Fibroblast of skin of back (primary cell): ENCODE measurements at places on chromosomes 4 and X.

DNA sequence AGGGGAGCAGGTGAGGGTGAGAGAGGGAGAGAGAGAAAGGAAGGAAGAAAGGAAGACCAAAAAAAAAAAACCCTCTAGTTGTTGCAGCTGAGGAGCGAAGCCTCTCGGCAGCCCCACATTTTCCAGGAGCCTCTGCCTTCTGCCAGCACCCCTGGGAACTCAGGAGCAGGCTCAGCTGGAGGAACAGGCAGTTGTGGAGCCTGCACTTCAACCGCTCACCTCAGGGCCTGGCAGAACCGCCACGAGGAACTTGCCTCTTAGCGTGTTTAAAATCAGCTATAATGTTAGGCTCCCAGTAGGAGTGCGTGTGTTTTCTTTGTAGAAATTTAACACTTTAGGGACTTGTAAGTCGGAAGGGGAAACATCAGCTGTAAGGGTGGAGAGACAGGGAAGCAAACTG is 65.7 kb downstream of the SEL1L3 start:
- DNase-seq = no peak

- DNase-seq = no peak
These were observed 55.9 kb downstream of the UGT2A3 start for GRCh38 chr4:68895561-68896198.

DNA sequence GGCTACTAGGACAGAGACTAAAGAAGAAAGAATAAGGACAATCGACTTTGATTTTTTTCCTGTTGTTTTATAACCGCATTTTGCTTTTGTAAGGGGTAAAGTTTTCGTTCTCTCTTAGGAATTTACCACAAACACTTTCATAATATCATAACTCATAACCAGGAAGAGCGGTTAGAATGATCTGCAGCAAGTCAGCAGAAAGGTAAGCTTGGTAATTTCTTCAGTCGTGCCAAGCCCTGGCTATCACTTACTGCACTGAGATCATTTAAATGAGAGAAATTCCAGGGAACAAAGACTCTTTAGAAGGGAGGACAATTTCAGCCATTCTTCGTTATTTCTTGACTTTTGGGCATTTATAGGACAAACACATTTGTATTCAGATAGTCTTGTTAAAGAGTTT is 258.1 kb downstream of the UNC5C start:
- no peak for DNase-seq

DNA sequence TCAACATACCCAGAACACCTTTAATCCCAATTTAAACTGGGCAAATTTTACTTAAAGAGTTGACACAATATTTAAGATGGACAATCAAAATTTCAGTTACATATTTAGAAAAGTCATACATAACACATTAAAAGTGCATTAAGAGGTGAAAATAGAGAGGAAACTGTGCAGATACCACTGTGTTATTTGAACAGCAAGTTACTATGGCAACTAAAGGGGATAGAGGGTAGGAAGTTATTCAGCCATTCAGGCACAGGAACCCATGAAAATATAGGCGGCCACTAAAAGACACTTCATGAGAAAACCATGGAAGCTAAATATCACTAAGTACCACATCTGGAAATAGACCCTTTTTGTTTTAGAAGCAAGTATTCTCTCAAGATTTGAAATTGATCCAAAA is 75.1 kb downstream of the PDGFC start:
- DNase-seq = no peak

DNA sequence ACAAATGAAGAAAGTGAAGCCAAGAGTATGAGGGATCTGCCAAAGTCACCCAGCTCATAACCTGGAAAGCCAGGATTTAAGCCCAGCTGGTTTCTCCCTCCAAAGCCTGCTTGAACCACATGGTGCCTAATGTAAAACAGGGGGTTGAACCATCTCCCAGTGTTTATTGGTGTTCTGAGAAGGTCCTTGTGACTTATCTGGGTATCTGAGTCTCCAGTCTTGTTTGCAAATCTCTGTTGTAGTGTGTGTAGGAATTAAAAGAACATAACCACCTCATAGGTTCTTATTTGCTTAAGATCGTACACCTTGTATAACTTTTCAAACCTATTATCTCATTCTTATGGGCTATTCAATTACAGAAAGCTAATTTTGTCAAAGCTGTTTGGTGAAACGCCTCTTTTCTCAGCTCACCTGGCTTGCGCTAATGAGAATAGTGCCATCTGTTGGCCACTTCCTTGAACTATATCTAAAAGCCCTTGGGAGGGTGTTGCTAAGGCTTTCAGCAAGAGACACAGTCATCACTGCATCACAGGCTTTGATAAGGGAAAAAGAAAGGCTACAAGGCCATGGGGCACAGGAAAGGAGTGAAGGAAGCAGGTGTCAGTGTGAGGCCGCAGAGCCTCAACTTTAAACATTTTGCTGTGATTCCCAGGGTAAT is 34.0 kb downstream of the ETDB start:
- peak; percentile 54 for DNase-seq

DNA sequence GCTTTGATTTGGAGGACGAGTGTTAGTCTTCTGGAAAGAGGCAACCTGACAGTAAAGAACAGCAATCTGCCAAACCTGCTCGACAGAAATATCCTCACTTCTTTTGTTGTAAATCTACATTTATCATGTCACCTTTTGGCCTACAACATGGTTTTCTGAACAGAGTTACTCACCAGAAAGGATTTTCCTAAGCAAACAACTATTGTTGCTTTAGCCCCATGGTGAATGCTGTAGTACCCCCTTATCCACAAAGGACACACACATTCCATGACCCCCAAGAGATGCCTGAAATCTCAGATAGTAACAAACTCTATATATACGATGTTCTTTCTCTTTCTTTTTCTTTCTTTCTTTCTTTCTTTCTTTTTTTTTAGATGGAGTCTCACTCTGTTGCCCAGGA is 42.7 kb downstream of the TMEM150C start:
- peak; percentile 69 for DNase-seq

- DNase-seq = no peak
These were observed 44.7 kb upstream of the IGFBP7 start for GRCh38 chr4:57154926-57155325.

DNA sequence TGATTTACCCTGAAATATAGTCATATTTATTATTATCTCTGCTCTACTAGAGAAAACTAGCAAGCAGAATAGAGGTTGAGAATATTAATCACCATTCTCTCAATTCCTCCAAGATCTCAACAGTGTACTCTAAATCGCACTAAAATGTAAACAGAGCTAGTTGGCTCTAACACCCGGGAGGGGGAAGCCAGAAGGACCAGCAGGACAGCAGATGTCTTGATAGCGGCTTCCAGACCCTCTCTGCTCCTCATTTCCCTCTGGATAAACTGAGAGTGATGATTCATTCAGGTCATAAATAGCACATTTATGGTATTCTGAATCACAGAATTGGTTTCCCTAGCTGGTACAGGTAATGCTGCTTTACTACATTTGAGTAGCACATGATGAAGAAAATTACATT is 82.5 kb downstream of the TBC1D9 start:
- DNase-seq = no peak

- peak; percentile 77 for DNase-seq
These were observed at the start of gene HEPH for GRCh38 chrX:66163849-66164411. Gene HEPH (plus strand): TSS chrX:66164247. CDS start chrX:66170571, 6,324 bp downstream.

- no peak for DNase-seq
These were observed 50.7 kb upstream of the USP38 start for GRCh38 chr4:143133977-143134376.

GRCh38 chr4:109472343-109472761 is 38.7 kb downstream of the SEC24B start:
- peak; percentile 18 for DNase-seq

DNA sequence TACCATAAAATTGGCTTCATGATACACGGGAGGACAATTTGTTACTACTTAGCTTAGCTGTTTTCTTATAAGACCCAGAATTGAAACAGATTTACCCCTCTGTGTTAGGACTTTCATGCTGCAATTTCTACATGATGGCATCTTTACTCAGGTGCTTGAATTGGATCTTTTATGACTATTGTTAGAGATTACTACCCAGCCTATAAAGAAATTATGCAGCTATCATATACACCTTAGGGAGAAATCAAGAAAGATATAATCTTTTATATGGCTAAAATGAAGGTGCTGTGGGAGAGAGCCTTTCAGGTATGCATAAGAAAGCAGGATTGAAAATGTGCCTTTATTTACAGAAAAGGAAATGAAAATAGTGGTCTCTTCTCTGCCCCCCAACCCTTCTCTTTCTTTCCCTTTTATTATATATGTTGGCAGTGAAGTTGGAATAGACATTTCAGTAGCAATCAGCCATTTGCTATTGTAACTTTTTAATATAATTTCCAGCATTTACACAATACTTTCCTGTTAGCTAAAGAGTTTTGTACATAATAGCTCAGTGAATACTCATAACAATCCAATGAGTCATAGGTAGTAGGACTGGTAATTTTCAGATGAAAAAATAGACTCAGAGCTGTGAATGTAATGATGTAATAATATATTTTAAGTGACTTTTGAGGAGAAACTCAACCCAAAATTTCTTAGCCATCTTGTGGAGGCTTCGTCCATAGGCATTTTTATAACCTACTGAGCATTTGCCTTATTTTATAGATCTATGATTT is 311.8 kb downstream of the ADGRL3 start:
- DNase-seq = peak; percentile 85

DNA sequence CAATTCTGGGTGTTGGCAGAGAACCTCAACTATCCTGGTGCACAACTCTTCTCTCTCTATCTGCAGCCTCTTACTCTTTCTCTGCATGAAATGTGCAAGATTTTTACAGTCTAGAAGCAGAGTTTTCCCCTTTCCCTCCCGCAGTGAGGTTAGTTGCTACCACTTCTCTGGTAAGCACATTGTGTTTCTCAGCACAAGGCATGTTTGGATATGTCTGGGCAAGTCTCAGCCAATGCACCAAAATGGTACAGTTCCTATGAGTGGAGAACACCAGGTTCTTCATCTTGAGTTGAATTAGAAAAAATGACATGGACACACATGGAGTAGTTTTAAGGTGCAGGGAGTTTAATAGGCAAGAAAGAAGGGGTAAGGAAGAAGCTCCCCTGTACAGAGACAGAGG is 187.0 kb downstream of the CCNG2 start:
- no peak for DNase-seq

- peak; percentile 13 for DNase-seq
These were observed 615 bp downstream of the NEXMIF start for GRCh38 chrX:74924449-74925224.

DNA sequence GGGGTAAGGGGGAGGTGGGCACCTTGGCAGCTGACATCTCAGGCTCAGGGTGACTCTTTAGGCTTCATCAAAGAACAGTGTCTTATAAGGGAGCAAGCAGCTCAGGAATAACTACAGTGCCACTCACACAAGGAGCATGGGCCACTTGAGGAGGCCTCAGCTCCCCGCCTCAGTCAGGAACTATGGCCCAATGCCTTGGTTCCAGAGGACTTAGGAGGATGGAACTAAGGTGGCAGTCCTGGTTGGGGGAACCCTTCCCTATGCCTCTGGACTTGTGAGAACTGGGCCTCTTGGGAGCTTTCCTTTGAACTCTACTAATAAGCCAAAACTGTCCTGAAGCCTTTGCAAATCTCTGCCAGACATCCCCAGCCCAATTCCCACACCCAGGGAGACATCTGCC is 160.6 kb downstream of the EFNB1 start:
- DNase-seq = peak; percentile 4

- no peak for DNase-seq
These were observed 78.5 kb downstream of the PRDM5 start for GRCh38 chr4:120843849-120844527.

DNA sequence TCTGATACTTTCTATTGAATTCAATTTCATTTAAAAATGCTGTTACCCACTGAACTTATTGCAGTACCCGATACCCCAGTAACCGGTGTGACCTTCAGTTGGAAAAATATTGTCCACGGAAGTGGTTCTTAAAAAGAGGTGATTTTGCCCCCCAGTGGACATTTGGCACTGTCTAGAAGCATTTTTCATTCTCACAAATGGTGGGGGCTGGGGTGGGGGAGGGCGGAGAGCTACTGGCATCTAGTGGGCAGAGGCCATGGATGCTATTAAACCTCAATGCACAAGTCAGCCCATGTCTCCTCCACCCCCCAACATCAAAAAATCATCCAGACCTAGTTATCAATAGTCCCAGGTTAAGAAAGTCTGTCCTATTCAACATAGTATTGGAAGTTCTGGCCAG is 19.6 kb upstream of the CHM start:
- DNase-seq = no peak

DNA sequence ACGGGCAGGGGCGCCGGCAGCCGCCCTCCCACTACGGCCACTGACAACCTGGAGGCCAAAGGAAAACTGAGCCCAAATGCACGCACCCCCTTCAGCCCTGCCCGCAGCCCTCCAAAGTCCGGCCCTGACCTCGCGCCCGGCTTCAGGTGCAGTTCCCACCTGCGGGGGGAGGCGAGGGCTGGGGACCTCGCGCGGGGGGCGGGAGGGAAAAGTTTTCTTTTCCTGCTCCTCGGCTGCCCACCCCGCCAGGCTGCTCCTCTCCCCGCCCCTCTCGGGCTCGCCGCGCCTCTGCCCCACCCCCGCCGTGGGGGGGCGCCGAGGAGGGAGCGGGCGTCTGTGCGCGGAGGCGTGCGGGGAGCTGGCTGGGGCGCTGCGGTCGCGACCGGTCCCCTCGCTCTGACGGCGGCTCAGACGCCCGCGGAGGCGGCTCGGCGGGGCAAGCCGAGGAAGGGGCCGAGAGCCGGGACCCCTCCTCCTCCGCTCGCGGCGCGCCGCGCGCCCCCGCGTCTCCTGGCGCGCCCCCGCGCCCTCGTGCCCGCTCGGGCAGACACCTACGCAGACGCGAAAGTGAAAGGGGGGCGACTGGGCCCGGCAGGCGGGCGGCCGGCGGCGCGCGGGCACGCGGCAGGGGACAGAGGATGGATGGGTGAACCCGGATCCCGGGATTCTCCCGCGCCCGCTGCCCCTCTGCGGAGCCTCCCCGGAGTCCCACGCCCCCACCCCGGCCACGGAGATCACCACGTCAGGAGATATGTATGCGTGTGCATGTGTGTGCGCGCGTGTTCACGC is 3.1 kb upstream of the NR3C2 start:
- no peak for DNase-seq

- no peak for DNase-seq
These were observed 1180.2 kb downstream of the FAM133A start for GRCh38 chrX:94854251-94854650.

DNA sequence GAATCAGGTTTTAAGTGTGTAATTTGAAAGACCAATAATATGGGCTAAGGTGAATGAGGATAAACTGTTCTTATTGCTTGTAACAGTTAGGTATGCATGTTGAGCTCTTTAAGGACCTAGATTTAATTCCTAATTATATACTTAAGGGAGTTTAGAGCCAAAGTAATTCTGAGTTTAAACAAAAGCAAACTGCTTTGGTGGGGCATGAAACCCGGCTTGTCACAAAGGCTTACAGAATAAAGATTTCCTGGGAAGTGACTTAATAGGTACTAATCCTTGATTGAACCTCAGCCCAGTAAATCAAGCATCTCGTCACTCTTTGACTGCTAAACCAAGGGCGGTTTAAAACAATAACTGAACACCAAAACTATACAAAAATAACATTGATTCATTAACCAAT is 1324.2 kb downstream of the RPA4 start:
- no peak for DNase-seq
